Stimulated activated CD8-positive, alpha-beta memory T cell treated with anti-CD3 and anti-CD28 coated beads, Interleukin-2, amount 100 ng/mL, for 1 hour (primary cell): ENCODE measurements at places on chromosomes 2 and 18.

DNA sequence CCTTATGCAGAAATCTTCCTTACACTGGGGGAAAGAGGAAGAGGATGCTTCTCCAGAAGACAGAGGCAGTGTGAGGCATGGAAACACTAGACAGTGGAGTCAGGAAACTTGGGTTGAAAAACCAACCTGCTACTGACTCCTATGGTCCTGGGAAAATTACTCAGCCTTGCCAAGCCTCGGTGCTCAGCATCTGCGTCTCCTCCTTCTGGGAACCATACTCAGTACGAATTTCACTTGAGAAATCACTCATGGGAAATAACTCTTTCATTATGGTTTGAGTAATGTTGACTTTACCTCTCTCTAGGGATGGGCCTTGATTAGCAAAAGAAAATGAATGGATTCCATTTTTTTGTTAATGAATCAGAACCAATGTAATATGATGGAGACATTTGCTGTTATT, 96.5 kb downstream of the KCNE4 start:
- DNase-seq, result no peak

GRCh38 chr18:12597760-12598159, 60.1 kb downstream of the SPIRE1 start:
- DNase-seq, result no peak

DNA sequence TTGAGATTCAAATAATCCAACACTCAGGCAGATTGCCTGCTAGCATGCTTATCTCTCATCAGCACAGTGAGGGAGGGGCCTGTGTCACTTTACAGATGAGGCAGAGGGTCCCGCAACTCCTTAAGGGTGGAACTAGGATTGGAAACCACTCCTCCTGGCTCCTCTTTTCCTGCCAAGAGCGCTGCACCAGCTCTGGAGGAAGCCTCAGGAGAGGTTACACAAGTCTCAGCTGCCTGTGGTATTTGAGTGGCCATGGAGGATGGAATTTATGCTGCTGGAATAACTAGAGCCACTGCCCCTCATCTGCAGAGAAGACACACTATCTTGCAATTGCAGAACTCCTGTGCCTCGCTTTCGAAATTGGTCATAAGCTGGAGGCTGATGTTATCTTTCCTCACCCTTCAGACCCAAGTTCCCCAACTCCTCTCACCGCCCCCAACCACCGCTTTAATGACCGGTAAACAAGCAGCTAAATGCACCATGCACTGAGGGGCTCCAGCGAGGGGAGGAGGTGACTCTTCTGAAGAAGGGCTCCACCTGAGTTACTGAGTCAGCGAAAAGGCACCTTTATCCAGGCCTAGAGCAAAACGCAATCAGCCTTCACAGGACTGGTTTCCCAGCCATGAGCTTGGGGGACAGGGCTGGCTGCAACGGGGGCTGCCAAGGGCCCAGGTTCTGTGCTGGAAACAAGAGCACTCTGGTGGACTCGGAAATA, 245.8 kb downstream of the SOX11 start:
- no peak for DNase-seq

DNA sequence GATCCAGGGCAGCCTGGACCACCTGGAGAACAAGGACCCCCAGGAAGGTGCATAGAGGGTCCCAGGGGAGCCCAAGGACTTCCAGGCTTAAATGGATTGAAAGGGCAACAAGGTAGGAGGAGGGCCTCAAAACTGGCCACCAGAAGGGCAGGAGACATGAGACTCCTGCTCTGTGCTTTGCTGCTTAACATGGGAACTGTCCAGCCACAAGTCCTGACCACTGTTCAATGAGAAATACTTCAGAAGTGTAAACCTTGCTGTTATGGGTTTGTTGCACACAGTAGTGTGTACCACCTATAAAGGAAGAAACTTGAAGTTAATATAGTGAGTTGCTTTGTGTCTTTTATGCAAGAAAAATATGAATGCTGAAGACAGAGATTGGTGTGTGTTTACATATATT, 44.2 kb upstream of the MFF start:
- no peak for DNase-seq

DNA sequence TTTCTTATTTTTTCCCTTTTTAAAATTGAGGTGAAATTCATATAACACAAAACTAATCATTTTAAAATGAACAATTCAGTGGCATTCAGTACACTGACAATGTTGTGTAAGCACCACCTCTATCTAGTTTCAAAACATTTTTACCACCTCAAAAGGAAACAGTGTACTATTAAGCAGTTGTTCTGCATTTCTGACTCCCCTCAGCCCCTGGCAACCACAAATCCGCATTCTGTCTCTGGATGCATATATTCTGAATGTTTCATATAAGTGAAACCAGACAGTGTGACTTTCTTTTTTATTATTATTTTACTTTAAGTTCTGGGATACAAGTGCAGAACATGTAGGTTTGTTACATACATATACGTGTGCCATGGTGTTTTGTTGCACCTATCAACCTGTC, 19.2 kb upstream of the TANK start:
- no peak for DNase-seq

GRCh38 chr2:199163613-199164458, 293.9 kb downstream of the SATB2 start:
- DNase-seq, result no peak

GRCh38 chr2:63569740-63570139, 18.5 kb downstream of the WDPCP start:
- no peak for DNase-seq

GRCh38 chr2:54247115-54247514, 8.9 kb downstream of the TSPYL6 start:
- no peak for DNase-seq

DNA sequence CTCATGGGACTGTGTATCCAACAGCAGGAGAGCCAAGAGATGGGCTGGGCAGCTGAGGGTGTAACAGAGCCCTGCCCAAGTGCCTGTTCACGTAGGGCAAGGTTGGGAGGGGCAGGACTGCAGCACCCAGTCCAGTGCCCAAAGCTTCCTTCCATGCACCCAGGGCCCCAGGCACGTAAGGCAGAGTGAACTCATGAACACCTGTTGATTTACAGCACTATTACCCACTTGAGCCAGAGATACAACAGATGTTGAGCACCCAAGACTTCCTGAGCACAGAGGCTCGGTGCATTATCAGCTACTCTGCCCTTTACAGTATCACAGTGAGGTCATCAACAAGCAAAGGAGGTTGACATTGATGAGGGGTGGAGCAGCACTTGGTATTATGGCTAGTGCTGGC, 50.2 kb upstream of the FHL2 start:
- DNase-seq, result no peak

DNA sequence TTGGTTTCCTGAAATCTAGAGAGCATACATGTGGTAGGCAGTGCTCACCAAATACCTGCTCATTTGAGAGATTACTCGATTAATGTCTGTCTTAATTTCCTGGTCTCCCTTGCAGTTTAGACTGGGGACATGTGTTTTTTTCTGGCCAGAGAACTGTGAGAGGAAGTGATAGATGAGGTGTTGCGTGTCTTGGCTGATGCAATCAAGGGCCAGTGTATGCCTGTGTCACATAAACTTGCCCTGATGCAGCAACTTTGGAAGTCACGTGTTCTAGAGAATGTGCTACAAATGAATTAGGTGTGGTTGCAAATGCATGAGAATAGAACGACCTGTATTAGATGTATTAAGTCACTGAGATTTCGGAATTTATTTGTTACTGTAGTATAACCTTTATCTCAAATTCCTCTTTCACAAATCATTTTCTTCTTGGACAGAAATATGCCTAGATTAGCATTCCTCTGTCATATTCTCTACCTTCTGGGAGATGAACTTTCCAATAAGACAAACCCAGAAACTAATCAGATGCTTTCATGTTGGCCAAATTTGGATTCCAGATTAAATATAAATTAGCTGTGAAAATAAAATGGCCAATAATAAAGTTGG, 9.9 kb upstream of the IL1A start:
- DNase-seq, result no peak

DNA sequence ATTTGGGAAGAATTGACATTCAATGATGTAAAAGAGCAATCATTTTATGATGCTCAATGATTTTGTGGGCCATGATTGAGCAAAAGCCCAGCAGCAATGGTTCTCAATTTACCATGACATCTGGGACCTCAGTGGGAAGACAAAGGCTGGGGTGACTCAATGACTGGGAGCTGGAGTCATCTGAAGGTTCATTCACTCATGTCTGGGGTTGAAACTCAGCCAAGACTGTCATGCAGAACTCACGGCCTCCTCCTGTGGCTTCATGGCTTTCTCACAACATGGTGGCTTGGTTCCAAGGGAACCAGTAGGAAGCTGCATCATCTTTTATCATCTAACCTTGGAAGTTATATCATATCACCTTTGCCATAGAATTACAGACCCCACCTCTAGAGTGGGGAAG, 45.1 kb upstream of the CD226 start:
- no peak for DNase-seq

GRCh38 chr2:28142386-28142785, 250.3 kb upstream of the FOSL2 start:
- no peak for DNase-seq

GRCh38 chr2:24247592-24247991, 72.7 kb downstream of the FAM228A start:
- no peak for DNase-seq

- DNase-seq, result no peak
These were observed 1.7 kb upstream of the PKDCC start for GRCh38 chr2:42045848-42046748.

DNA sequence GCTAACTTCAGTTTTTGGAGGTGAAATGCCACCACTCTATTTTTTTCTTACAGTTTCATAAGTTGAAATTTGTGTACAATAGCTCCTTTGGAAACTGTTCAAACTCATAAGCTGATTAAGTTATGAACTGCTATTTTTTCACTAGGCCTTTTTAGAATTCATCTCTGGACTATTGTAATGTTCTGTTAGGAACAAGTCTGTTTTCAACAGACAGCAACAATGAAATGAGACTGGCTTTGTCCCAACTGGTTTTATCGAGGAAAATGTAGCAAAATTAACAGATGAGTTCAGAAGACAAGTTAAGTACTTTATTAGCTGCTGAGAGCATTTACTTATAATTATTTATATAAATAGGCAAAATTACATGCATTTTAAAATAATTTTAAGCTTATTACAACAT, 310.6 kb downstream of the ZNF804A start:
- DNase-seq, result no peak

DNA sequence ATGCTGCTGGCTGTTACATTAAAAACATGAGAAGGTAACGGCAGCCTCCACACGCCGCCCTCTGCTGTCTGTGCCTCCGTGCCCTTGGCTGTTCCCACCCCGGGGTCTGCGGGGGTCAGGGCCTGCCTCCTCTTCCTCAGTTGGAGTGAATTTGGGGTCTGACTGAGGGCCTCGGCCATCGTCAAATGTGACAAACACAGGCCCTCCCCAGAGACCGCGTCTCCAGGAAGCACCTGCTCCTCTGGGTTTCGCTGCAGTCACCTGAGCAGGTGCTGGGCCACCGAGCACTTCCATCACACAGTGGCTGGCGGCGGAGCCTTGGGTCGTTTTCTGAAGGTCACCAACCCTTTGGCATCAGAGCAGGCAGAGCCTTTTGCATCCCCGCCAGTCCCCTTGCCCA, 70.9 kb downstream of the NFATC1 start:
- DNase-seq, result no peak

- no peak for DNase-seq
These were observed 42.6 kb upstream of the MAP4K3 start for GRCh38 chr2:39479696-39480095.

DNA sequence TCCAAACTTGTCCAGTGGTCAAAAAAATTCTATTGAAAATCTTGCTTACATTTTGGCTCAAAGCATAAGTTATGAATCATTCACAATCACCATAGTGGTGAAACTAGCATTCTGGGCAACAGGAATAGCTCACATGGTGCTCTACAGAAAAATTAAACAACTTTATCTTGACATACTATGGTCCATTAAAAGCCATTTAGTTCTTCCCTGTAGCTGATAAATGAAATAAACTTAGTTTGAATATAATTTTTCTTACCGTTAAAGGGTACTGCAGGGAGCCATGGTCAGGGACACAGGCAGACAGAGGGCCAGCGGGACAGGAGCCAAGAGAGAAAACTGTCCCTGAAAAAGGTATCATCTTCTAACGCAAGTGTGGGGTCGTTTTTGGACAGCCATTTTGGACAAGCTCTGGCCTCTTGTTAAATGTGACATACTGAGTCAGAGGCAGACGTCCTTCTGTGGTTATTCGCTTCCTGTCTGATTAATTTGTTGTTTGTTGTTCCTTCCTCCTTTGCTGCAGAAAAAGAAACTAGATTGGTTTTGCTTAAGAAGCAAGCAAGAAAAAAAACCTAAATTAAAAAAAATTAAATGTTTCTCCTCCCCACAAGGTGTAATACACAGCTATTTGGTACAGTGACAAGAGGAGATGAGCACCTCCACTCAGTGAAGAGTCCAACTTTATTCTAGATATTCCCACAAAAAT, at the start of gene WIPF1:
WIPF1 (minus strand) TSS at position 460 of the 703 bp plus-strand sequence. CDS start 12,231 bp downstream, outside the sequence.
- DNase-seq, result no peak

GRCh38 chr2:71685941-71686611, 232.7 kb downstream of the DYSF start:
- DNase-seq, result no peak

GRCh38 chr2:190062601-190063000, at the start of gene MSTN:
Gene MSTN, minus strand, starts transcription at chr2:190062729. Its CDS starts 133 bp downstream, at chr2:190062596.
- no peak for DNase-seq

- no peak for DNase-seq
These were observed 17.7 kb downstream of the FHL2 start for GRCh38 chr2:105381101-105381668.

DNA sequence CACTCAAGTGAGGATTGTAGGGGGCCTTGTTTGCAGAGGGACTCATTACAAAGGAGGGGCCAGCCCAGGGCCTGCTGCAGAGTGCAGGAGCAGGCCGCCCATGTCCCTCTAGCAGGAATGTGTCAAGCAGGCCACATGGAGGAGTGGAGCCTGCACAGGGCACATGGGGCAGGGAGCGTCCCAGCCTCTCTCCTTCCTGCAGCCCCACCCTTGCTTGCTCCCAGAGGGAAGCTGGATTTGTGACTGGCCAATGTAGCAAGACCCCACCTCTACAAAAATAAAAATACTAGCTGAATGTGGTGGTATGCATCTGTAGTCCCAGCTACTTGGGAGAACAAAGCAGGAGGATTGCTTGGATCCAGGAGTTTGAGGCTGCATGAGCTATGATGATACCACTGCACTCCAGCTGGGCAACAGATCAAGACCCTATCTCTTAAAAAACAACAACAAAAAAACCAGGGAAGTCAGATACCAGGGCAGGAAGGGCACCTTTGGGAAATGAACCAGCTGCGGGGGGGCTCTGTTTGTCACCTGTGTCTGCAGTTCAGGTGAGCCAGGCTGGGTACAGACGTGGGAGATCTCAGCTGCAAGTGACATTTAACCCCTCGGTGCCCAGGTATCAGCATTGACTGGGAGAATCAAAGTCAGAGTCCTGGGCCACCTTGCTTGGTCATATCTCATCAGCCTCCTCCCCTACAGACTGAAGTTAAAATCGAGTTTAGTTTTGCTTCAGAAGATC, 27.7 kb downstream of the IMPA2 start:
- no peak for DNase-seq

DNA sequence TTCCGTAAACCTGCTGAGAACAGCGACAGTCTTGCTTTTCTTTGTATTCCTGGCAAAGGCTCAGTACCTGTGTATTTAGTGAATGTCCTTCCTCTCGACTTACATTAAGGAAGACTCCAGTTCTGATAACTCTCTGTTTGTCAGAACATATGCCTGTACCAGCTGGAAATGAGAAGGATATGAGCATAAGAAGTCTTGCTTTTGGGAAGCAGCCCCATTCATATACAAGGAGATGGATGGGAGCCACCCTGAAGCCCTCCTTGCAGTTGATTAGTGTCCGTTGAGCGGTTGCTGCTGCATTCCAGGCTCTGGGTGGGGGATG, 59.8 kb downstream of the SH3BP4 start:
- no peak for DNase-seq
